DMS153 (cell line): ENCODE measurements at places on chromosomes 1 and 21.
A peak's percentile ranks its signal among the peaks of the same experiment; 100 is the strongest.

DNA sequence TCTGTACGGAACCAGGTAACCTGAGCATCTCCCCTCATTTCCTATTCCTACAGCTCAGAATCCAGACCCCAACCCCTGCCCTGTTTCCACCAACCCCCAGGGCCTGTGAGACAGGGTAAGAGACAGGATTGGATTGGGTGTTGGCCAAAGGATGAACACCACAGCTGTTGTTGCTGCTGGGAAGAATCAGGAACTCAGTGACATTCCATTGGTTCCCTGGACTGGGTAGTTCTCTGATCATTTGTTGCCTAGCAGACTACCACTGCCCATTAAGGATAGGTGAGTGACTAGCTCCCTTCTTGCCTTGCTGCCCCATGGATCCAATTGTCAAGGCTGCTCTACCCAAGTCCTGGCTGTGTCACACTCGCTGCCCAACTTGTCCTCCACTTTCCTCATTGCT, 10.0 kb downstream of the NCSTN start:
- DNase-seq, result no peak

GRCh38 chr1:174040387-174040786, 18.2 kb upstream of the RC3H1 start:
- DNase-seq, result peak; percentile 96

- DNase-seq, result peak; percentile 13
Measured at GRCh38 chr1:46489638-46490405, at the start of gene DMBX1. DMBX1 (plus strand) TSS chr1:46489836; CDS start chr1:46507011, 17,175 bp downstream.

DNA sequence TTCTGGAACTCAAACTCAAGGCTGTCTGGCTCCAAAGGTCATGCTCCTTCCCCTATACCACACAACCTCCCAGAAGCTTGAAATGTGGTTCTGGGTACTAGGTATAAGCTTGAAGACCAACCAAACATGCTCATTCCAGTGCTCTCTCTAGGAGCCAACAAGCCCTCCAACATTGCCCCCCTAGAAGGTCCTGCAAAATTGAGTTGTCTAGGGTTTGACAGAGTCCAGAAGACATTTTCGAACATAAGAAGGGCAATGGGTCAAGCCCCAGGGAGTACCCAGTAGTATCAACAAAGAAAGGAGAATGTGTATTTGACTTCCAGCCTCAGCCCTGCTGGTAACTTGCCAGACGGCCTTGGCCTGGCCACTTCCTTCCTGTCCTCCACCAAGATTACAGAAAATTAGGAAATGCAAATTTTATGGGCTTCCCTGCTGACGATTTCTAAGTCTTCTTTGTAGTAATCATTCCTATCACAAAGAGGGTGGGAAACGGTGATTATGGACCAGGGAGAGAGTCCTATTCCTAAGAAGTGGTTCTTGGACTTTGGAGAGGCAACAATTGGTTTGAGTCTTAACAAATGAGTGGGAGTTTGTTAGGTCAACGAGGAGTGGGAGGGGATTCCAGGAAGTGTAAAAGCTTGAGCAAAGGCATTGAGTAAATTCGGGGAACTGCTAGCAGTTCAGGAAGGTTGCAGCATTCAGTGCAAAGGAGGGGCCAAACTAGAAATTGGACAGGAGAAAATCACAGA, 18.7 kb upstream of the SLAMF1 start:
- DNase-seq, result no peak

GRCh38 chr1:246162560-246162959, 344.5 kb downstream of the SMYD3 start:
- no peak for DNase-seq

DNA sequence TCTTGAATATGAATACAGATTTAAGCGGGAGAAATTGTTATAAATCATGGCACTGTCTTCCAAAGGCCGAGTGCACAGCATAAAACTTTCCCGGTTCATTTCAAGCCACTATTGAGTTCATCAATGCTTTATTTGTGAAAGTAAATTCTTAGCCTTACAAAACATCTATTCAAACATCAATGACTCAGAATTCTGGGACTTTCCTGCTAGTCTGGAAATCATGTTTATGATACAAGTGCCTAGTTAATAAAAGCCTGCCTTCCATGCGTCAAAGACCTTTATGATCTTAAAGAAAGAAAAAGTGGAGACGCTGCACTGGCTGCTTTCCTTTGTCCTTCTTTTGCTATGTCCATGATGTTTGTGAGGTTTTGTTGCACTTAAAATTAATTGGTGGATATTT, 137.7 kb downstream of the SETD4 start:
- no peak for DNase-seq
